Colonic mucosa (tissue), 4 donors: ENCODE measurements at places on chromosomes 13 and 19.

- no peak for DNase-seq
Observed at GRCh38 chr19:29467824-29468401, 57.9 kb upstream of the VSTM2B start.

- DNase-seq = no peak
Observed at GRCh38 chr13:33438918-33439317, 153.4 kb upstream of the STARD13 start.

DNA sequence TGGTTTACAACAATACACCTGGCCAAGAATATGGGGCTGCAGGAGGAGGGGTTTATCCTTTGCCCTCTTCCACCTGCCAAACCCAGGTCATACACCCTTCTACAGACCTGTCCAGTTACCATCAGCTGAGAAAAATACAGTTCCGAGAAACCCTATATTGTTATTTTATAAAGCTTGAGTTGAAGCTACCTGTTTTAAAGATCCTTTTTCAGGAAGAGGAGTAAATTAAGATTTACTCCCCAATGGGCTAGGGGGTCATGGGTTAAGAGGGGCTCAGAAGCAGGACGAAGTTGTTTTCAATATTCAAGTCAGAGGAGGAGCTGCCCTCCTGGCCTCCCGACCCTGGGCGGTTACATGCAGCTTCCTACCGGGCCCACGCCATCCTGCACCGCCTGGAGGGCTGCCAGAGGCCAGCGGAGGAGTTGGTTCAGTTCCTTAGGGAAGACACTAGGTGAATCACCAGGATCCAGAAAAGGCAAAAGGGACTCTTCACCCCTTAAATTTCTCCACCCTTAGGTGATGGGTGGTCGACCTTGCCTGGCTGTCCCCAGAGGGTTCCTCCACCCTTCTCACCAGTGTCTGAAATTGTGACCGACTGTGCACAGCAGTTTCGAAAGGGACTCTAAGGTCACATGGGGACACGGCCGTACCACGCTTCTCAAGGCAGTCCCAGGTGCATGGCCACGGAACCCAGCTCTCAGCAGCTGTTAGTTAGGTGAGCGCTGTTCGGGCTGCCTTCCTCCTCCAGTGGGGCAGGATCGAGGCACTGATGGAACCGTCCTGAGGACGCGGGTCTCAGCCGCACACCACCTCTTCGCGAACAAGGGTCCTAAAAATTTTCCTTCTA lies 1.2 kb downstream of the GJB2 start:
- DNase-seq = peak; percentile 86

DNA sequence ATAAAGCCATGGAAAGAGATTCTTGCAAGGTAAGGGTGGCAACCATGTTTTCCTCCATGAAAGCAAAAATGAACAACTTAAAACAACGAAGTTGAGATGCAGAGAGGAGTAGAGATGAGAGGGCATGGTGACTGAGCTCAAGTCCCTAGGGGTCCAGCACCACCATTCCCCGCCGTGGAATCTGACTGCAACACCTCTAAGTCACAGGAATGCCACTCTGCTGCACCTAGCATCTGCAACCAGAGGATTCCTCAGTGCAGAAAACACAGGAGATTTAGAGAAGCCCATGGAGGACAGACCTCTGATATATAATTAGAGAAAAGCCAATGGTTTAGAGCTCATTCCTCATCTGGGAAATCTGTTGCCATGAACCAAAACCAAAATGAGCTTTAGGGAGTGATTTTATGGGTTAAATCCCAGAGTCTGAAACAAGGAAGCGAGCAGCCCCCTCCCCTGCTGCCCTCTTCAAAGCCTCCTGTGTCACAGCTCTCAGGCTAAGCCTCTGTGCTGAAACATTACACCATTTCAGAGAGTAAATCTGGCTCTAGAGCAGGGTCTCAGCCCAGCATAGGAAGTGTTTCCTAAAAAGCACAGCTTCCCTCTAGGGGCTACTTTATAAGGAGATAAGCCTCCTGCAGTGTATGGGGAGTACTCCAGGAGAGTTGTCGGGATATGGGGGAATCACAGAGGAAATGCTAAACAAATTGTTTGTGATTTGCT lies 1043.6 kb downstream of the UQCRFS1 start:
- no peak for DNase-seq

- peak; percentile 86 for DNase-seq
Observed at GRCh38 chr19:20999731-21000352, 20.6 kb upstream of the ZNF430 start.

DNA sequence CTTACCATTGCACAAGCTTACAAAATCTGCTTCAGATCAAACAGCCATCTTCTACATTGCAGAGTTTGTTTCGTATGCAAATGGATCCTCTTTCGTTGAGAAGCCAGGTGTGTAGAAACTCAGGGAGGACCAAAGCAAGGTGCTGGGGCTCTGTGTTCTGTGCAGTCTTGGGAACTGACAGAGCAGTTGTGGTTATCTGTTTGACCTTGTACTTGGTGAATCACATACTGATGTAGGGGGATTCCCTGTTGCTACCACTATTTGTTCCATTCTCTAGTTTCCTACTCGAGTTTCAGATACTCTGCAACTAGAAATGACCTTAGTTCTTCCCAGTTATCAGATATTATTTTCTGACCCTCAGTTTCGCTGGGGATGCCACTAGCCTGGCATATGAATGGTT lies 95.2 kb upstream of the CLDN10 start:
- no peak for DNase-seq

GRCh38 chr19:2618611-2619010 lies 83.9 kb downstream of the GNG7 start:
- peak; percentile 61 for DNase-seq

- DNase-seq = no peak
Observed at GRCh38 chr13:96934889-96935489, 59.3 kb downstream of the OXGR1 start.

- DNase-seq = no peak
Observed at GRCh38 chr13:103437651-103438050, 371.4 kb upstream of the SLC10A2 start.

DNA sequence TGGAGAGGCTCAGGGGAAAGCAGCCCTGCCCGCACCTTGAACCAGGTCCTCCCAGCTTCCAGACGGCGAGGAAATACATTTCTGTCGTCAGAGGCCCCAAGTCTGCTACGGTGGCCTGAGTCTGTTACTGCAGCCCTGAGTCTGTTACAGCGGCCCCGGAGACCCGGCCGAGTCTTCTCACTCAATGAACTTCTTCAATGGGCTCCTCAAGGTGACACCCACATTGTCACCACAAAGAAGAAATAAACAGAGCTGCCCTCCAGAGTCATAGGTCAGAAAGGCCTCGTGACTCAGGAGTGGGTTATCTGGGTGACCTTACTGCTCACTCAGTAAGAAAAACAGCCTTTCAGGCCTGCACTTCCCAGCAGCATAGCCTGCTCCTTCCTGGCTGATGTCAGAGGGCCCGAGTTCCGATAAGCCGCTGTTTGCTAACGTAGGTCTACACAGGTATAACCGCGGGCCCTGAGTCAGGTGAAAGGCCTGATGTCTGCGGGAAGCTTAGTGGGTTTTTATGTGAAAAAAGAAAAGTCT lies 66.9 kb upstream of the TM9SF2 start:
- DNase-seq = no peak

- peak; percentile 26 for DNase-seq
Observed at GRCh38 chr19:3801412-3802096, 15.4 kb upstream of the MATK start.
